ENCODE measurements at places on chromosomes 16 and 17.

- DNase-seq = no peak
Measured at GRCh38 chr16:81647527-81647926, 131.6 kb upstream of the PLCG2 start.

- DNase-seq = no peak
Measured at GRCh38 chr17:36525113-36525512, 9.6 kb downstream of the MYO19 start.

- DNase-seq = peak; percentile 53
Measured at GRCh38 chr16:66886914-66887313, 6.6 kb downstream of the PDP2 start.

DNA sequence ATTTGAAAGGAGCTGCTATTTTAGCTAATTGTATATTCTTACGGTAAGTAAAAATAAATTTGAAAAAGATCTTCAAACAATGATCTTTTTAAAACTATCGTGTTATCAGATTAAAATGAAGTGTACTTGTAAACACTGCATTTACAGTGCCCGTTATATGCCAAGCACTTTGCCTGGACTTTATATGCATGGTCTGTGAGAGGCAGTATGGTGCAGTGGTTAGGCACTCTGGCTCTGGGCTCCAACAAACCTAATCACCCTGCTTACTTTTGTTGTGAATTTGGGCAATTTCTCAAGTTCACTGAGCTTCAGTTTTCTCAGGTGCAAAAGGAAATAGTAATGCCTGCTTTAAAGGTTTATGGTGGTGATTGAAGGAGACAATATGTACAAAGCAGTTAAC is 1.4 kb downstream of the PMP22 start:
- no peak for DNase-seq

DNA sequence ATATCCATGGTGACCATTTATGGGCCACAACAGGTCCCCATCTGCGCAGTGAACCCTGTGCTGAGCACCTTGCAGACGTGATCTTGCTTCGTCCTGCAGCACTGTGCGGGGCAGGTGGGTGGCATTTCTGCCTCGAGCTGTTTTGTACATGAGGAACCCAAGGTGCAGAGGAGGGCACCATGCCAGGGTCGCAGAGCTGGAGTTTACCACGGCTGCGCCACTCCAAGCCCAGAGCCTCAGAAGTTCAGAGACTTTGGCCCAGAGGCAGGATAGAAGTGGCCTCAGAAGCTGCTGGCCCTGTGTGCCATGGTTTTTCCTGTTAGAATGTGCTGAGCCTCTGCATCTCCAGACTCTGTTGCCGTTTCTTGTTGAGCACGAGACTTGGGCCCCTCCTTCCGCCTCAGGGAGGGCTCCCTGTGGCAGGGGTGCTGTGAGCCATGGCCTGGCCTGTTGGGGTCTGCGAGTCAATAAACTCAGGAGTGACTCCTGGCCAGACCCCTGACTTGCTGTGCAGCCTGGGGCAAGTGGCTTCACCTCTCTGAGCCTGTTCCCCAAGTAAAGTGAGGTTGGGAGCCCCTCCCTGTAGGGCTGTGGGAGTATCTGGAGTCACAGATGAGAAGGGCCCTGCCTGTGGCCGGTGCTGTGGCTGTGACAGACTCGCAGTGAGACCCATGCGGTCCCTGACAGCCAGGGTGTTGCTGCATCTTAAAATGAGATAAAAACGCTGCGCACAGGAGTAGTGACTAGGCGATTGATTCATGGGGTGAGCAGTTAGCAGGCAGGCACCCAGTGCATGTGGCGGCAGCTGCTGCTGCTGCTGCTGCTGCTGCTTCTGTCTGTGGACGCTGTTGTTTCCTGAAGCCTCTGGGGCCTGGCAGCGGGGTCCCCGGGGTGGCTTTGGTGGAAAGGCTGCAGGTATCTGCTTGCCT is 11.8 kb downstream of the MAP2K3 start:
- no peak for DNase-seq

- DNase-seq = no peak
Measured at GRCh38 chr16:268141-269053, 7.3 kb downstream of the RGS11 start.

DNA sequence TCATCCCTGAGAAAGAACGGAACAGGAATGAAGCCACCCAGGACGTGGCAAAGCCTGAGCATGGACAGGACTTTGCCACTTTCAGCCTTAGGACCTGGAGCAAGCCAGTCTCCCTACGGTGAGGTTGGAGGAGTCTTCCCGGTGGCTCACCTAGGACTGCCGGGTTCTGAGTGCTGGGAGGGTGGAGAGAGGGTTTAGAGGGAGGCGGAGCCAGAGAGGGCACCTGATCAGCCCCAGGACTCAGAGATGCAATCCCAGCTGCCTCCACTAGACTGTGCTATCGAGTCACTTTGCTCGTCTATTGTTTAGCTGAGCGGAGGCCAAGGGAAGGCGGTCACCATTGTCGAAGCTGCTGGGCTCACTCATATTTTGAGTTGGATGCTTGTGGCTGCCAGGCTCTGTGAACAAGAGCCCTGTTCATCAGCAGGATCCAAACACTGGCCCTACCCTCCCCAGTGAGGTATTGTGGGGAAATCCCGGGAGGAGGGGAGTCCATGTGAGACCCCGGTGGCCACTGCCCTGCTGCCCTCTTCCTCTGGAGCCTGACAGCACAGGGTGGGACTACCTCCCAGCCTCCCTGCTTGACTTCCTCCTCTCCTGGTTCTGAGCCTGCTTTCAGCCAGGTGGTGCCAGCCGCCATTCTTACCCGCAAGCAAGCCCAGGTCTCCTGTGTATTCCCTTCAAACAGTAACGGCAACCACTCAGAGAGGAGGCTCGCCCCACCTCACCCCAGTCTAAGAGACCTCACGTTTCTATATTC is 7.0 kb downstream of the KRT14 start:
- DNase-seq = peak; percentile 83

- DNase-seq = no peak
Measured at GRCh38 chr16:56298116-56298515, 106.8 kb downstream of the GNAO1 start.

- no peak for DNase-seq
Measured at GRCh38 chr17:55433629-55434422, 12.2 kb upstream of the MMD start.

GRCh38 chr17:46013502-46014165 is 14.6 kb downstream of the STH start:
- peak; percentile 14 for DNase-seq

GRCh38 chr16:66028510-66029216 is 337.8 kb upstream of the CDH5 start:
- DNase-seq = no peak

DNA sequence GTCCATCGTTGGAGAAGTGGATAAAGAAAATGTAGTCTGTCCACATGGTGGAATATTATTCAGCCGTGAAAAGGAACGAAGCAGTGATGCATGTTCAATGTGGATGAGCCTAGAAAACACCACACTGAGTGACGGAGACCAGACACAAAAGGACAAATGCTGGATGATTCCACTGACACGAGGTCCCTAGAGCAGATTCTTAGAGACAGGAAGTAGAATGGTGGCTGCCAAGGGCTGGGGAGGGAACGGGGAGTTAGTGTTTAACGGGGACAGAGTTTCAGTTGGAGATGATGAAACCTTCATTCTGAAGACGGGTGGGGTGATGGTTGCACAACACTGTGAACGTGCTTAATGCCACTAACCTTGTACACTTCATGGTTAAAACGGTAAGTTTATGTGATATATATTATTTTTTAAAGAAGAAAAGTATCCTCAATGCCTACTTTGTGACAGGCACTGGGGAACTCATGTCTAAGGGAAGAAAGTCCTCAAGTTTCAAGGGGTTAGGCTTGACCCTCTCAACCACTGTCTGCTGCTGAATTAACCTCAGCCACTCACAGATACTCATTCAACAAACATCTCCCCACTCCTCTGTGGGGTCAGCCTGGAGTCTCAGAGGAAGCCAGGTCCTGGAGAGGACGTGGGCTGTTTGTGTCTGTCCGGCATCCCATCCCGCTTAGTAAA is 17.6 kb downstream of the C16orf74 start:
- DNase-seq = peak; percentile 48

GRCh38 chr17:51391982-51392654 is 131.8 kb downstream of the UTP18 start:
- no peak for DNase-seq

DNA sequence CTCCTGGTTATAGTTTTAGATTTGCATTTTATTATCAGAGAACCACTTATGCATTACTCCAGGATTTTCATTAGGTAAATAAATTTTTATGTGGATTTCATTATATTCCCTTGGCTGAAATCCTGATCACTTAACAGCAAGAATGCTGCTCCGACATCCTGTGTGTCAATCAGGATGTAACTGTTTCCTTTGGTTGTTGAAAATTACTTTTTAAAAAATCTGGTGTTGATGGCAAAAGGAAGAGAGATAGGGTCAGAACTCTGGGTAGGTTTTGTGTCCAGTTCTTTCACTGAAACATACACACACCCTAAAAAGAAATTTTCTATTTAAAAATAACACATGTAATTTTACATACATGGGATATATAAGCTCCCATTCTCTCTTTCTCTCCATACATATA is 30.9 kb downstream of the ZNF423 start:
- DNase-seq = no peak

DNA sequence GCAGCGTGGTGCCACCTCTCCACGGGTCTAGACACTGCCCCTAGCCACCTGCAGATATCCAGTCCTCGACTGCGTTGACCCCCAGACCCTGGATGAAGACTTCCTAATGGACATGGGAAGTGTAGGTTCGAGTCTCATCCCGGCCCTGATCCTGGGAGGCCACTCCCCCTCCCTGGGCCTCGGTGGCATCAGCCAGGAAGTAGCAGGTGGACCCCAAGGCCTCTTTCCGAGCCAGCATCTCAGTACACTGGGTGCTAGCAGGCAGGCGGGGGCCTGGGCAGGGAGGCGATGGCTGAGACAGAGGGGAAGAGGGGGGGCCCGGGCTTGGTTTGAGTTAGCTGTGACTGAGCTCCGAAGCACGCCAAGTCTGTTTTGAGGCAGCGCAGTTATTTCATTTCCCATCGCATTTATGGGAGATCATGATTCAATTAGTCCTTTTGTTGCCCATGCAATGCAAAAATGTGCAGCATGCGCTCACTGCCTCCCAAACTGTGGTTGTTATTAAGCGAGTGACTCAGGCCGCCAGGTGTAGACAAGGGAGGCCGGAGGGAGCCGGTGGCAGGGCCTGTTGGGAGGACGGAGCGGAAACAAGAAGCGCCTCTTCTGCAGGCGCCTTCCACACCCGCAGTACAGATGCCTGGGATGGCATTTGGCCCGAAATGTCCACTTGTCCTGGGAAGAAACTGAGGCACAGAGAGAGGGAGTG is 25.3 kb upstream of the ZNF469 start:
- no peak for DNase-seq

GRCh38 chr17:78053777-78054468 is 74.6 kb downstream of the TMC6 start:
- DNase-seq = no peak

DNA sequence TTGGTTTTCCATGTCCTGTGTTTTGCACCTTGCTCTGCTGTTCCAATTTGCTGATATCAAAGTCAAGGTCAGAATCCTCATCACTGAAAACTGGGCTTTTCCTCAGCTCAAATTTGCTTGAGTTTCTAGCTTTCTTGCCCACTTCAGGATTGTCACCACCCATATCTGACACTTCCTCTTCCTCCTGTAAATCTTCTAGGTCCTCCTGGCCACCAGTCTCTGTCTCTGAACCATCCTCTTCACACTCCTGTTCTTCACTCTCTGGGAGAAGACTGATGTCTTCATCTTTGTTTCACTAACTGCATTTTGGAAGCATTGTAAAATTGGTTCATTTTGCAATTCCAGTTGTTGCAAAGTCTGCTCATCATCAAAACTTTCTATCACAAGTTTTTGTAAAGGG is 63.4 kb upstream of the RBL2 start:
- DNase-seq = no peak

GRCh38 chr17:45385331-45385997 is 47.2 kb downstream of the ARHGAP27 start:
- peak; percentile 93 for DNase-seq

DNA sequence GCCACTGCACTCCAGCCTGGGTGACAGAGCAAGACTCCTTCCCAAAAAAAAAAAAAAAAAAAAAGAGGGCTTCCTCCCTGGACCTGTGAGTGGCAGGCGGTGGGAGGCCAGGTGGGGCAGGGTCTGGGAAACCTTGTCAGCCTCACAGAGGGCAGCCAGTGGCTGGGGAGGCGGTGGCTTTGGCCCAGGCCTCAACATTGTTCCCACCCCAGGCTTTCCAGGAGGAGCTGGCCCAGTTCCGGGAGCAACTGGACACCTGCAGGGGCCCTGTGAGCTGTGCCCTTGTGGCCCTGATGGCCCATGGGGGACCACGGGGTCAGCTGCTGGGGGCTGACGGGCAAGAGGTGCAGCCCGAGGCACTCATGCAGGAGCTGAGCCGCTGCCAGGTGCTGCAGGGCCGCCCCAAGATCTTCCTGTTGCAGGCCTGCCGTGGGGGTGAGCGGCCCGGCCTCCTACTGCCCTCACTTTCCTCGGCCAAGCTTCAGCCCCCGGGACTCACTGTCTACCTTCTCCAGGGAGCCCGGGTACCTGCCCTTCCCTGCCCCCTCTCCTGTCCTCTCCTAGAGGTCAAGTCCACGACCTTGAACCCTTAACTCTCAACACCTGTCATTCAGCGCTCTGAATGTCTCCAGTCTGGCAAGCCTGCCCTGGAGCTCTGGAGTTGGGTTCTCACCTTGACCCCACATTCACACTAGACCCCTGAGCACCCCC is 12.4 kb downstream of the ZNF213 start:
- no peak for DNase-seq

DNA sequence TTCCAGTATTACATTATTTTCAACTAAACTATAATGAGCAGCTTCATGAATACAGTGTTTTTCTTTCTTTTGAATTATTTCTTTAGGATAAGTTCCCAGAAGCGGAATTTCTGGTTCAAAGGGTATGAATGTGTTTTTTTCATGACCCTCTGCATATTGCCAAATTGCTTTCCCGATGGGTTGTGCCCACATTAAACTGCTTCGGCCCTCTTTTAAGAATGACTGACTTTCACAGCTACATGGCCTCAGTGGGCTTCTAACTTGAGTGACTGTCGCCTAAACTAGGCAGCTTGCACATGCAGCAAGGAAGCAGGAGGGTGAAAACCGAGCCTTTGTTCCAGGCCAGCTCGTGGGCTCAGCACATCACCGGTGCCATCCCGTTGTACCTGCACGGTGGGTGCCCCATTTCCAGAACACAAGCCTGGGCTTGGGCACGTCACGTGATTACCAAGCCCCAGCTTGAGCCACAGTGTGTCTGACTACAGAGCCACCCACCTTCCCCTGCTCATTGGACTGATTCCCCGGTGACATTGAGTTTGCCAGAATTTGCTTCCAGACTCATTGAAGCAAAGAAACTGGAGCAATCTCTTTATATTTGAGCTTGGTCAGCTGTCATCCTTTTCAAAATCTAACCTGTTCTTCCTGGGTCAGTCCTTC is 112.8 kb downstream of the CLEC16A start:
- DNase-seq = no peak

GRCh38 chr16:2765462-2766404 is 11.3 kb downstream of the ELOB start:
- no peak for DNase-seq

Measured in cardiac muscle cell (in vitro differentiated cells and primary cell).